Fibroblast of upper back skin (primary cell): ENCODE measurements at places on chromosomes 3 and 15.
A peak's percentile ranks its signal among the peaks of the same experiment; 100 is the strongest.

DNA sequence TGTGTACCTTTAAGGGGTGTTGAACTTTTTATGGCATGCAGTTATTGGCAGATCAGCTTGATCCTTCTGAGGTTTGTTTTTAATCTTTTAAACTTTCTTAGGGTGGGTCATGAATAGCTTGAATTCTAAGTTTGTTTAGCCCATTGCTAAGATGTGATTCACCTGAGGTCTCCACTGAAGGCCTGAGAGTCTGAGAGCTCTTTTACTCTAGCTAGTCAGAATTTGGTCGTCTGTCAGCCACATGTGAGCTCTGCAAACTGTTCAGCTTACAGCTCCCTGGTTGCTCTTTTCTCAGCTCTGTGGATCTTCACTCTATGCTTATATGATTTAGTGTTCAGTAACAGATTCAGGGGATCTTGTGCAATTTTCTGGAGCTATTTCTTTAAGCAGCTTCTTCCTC lies 161.3 kb downstream of the ABHD5 start:
- DNase-seq: peak; percentile 79

GRCh38 chr3:56476771-56477170 lies 8.5 kb upstream of the ERC2 start:
- DNase-seq: no peak

DNA sequence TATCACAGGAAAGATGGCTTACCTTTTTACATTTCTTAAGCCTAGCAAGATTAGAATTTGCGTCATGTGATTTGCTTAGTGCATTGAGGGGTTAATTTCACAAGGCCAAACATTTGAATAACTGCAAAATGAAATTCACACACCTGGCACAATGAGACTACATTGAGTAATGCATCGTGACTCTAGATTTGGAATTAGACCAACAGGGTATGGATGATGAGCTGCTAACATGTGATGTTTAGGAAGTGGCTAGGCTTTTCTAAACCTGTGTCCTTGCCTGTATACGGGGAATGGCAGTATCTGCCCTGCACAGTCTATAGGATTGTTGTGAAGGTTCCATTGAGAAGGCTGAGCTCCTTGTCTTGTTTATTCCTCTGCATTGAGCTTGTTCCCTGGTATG lies 160.1 kb downstream of the MFSD1 start:
- no peak for DNase-seq

- DNase-seq: no peak
Measured at GRCh38 chr3:129052675-129053074, 7.9 kb upstream of the GP9 start.

- no peak for DNase-seq
Measured at GRCh38 chr15:69328739-69329138, 30.0 kb downstream of the PAQR5 start.

DNA sequence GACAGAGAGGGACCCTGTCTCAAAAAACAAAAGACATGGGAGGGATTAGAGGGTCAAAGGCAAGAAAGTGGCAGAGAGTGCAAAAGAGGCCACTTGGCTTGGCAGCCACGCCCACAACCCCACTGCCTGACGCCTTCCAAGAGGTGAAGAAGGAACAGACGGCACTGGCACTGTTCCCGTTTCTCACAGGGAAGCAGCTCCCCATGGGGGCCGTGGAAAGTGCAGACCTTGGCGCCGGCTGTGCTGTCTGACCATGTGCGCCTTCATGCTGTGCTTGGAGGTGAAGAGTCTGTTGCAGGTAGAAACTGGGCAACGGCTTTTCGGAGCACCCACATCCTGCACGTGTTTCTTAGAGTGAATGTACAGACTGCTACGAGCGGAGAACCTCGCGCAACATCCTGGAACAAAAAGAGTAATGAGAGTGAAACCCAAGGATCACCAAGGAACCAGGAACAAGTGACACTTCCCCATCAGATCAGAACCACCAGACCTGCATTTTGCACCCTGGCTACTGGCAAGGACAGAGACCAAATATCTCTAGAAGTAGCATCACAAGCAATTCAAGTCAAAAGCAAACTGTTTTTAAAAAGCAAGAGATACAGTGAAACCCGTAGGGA lies 9.7 kb downstream of the ZXDC start:
- no peak for DNase-seq

DNA sequence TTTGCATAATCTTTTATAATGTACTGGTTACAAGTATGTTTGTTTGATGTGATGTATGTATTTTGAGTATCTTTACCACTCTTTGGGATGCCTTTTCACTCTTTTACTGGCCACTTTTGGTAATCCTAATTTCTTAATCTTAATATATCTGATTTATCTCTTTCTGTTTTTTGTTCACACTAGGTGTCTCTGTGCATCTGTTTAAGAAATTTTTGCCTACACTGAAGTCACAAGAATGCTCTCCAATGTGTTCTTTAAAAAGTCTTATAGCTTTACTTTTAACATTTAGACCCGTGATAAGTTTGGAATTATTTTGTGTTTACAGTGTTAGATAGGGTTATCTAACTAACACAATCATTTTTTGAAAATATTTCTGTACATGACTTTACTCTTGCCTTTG lies 659.1 kb downstream of the SI start:
- DNase-seq: no peak

- DNase-seq: no peak
Measured at GRCh38 chr3:72571052-72571451, 277.2 kb downstream of the SHQ1 start.

- no peak for DNase-seq
Measured at GRCh38 chr3:131847966-131848510, 186.8 kb downstream of the CPNE4 start.

DNA sequence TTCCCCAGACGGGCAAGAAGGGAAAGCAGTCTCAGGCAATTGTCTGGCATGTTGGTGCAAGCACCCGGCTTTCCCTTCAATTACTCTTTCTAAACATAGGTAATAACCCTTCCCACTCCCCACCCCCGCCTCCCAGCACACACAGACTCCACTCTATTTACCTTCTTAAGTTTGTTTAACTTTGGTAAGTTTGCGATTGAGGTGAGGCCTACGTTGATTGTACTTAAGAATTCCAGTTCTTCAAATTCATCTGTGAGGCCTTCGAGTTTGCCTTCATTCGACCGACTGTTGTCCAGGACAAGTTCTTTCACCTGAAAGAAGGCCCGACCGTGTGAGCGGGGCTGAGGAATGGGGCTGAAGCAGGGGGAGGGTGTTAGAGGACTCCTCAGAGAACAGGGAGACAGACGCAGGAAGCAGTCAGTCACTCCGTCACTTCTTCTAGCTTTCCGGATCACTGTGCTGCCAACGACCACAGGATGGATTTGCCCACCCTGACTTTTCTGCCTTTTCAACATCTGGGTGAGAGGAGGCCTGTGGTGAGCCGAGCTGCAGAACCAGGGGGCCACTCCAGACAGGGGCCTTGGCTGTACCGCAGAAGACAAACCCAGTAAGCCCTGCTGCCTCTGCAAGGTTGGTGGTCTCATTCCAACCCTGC lies 33.0 kb downstream of the ANP32A start:
- no peak for DNase-seq

DNA sequence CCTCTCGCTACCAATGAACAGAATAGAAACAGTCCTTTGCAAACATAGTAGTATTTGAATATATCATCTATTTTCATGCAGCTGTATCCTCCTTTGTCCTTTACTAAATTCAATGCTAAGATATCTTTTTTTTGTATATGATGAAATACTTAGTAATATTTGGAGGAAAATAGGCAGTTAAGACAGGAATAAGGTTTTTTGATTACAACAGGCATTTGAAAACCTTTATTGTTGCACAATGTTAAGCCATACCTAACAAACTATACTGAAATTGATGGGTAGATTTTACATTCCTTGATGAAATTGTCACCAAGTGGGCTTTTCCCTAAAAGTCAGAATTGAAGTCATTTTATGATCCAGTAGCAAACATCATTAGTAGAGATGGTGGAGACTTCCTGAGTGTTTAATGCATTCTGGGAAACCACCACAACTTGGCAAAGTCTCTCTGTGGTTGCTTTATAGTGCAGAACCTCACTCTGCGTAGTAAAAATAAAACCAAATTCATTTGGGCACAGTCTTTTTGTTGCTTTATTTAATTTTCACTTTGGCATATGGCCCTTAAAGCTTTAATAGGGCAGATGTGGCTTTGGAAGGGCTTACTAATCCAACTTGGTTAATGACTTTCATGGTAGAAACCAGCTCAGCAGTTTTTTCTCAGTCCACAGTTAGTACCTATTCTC lies 216.0 kb downstream of the DIPK2A start:
- peak; percentile 90 for DNase-seq

DNA sequence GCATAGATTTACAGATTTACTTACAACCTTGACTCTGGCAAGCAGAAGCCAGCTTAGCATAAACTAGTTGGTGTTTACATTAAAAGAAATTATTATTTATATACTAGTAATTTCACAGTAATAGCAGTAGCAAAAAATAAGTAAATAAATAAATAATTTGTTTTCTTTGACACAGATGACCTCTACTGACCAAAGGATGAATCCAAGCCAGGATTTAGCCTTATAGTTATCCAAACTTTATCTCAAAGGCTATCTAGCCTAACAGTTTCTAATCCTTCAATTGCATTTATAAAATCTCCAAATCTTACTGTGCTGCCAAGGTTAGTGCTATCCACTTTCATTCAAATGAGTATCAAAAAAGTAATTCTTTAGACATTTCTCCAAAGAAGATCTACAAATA lies 64.3 kb downstream of the FRMD5 start:
- DNase-seq: no peak

DNA sequence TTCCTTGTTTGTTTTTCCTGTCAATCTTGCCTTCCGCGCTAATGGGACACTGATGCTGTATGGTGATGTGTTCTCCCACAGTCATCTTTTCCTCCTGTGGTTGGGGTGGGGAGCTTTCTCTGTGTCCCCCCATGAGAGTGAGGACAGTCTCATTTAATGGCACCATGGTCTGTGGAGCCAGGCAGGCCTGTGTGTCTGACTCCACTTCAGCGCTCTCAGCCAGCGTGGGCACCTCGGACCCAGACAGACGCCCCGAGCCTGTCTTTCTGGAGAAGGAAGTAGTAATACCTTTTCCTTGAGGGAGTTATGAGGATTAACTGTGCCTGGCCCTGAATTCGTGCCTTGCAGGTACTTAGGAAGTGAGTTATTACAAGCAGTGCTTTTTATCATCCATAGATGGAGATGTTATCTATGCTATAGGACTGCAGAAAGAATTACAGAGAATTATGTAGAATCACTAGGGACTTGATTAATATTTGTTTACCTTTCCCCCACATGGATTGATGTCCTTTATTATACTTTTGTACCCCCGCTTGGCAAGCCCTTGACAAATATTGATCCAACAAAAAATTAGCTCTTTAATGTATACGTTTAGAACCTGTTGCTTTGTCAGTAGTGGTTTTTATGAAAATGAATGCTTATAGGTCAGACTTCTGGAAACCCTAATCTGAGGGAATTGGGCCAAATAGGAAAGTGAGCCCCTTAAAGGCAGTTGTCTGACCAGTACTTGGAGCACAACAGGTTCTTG lies 152.4 kb downstream of the PGPEP1L start:
- DNase-seq: no peak

GRCh38 chr15:91634179-91634578 lies 219.3 kb upstream of the SLCO3A1 start:
- DNase-seq: no peak

- peak; percentile 81 for DNase-seq
Measured at GRCh38 chr15:85622221-85622831, 172.4 kb downstream of the KLHL25 start.

GRCh38 chr15:73992594-73992898 lies 451 bp upstream of the STOML1 start:
- no peak for DNase-seq

- DNase-seq: no peak
Measured at GRCh38 chr3:14274612-14274936, 96.0 kb downstream of the LSM3 start.

DNA sequence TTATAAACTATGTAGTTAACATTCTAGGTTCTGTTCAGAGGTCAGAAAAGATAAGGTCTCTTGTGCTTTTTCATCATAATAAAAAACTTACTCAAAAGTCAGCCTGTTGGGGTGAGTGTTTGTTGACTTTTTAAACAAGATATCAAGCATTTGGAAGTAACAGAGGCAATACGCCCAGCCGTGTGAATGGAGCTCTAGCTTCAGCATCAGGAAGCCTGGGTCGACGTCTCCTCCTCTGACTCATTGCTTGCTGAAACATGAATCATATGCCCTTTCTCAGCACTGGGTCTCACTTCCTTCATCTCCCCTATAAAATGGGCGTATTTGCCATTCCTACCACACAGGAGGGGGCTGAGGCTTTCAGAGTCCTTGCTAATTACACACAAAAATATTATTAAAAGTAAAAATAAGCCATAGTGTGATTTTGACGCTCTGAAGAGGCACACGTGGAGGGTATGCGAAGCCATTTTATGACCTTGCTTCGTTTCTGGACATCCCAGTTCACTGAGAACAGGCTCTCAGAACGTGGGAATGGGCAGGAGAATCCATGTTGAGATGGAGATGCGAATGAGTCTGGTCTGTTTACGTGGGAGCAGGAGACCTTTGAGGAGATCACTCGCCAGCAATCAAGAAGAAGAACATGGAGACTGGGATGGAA lies 220.8 kb upstream of the TPRG1 start:
- peak; percentile 92 for DNase-seq

GRCh38 chr3:13015286-13016082 lies 57.7 kb downstream of the IQSEC1 start:
- no peak for DNase-seq

DNA sequence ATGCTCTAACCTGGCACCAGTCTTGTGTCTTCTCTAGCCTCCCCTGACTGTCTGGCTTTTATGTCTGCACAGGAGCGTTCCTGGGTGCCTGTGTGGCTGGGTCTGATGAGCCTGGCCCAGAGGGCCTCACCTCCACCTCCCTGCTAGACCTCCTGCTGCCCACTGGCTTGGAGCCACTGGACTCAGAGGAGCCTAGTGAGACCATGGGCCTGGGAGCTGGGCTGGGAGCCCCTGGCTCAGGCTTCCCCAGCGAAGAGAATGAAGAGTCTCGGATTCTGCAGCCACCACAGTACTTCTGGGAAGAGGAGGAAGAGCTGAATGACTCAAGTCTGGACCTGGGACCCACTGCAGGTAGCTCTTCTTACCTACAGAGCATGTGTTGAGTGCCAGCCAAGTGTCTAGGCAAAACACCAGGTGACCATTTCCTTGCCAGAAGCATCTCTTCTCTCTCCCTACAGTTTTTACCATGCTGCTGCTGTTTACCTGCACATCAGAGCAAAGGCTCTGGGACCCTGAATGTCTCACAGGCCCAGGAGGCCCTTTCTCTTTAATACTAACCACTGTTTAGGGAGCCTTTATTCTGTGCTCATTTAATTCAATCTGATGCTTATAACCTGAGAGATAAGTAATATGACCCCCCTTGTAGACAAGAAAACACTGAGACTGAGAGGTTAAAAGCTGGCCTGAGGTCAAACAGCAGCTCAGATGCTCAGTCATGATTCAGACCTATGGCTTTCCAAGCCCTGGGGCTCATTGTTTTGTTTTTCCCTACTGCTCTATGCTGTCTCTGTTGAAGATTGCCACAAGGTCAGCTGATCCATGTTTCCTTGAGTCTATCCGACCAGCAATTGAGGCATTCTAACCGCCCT lies 10.4 kb downstream of the PODXL2 start:
- DNase-seq: peak; percentile 18

DNA sequence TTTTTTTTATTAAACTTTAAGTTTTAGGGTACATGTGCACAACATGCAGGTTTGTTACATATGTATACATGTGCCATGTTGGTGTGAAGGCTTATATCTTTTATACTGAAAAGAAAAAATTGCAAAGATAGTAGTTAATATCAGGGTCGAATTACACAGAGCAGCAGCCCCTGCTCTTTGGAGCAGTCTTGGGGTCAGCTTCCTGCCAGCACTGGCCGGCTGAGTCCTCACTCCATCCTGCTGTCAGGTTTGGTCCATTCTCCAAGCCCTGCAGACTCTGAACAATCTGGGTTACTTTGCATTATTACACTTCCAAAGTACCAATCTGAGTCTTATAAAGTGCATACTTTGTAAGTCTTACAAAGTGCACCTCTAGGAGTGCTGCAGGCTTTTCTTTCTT lies 66.0 kb downstream of the COL8A1 start:
- no peak for DNase-seq
